DND-41 (cell line): ENCODE measurements at places on chromosomes 4 and X.
A peak's percentile ranks its signal among the peaks of the same experiment; 100 is the strongest.

GRCh38 chrX:97685753-97686152 lies 802.0 kb downstream of the RPA4 start:
- no peak overlapping the region for H3K4me3 ChIP-seq
- no peaks in the 10 kb centered on the region for H3K36me3 ChIP-seq
- H3K4me1 ChIP-seq, result no peaks in the 10 kb centered on the region
- peak; percentile 24 for DNase-seq

DNA sequence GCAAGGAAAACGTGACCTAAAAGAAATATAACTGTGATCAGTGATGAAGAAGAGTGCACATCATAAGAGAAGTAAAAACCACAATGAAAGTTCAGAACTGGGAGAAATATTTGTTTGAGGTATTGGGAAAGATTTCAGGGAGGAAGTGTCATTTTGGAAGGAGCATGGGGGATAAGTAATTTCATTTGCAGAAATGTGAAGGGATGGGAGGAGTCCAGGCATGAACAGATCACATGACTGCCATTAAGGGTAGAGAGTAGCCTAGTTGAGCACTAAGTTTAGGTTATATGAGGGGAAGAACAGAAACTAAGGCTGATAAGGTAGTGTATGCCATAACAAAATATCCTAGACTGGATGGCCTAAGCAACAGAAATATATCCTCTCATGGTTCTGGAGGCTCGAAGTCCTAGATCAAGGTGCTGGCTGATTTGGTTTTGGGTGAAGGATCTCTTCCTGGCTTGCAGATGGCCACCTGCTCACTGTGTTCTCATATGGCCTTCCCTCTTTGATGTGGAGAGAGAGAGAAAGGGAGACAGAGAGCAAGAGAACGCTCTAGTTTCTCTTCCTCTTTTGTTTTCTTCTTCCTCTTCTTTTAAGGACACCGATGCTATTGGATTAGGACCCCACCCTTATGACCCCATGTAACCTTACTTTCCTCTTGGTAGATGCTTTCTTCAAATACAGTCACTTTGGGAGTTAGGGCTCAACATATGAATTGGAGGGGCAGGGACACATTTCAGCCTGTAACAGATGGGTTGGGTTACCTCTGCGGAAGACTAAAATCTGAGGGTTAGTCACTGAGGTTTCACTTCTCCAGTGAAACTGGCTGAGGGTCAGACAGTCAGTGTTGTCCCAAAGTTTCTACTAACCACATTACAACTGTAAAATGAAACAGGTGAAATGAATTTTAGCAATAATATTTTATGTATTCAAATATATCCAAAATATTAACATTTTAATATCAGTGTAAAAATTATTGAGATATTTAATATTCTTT lies 77.9 kb downstream of the EGF start:
- DNase-seq, result peak; percentile 21
- no peak overlapping the region for H3K27ac ChIP-seq
- no peaks in the 10 kb centered on the region for H3K4me1 ChIP-seq
- H3K27me3 ChIP-seq, result peaks cover 3% of the 10 kb centered on the region
- no peaks in the 10 kb centered on the region for H3K36me3 ChIP-seq
- H3K4me3 ChIP-seq, result no peak overlapping the region

- H3K4me1 ChIP-seq, result no peaks in the 10 kb centered on the region
- no peak for DNase-seq
- no peak overlapping the region for H3K27ac ChIP-seq
- peaks cover 18% of the 10 kb centered on the region; the same call in 1 of the 2 replicates for H3K36me3 ChIP-seq
These were observed 150.3 kb downstream of the FGF16 start for GRCh38 chrX:77597511-77597910.

DNA sequence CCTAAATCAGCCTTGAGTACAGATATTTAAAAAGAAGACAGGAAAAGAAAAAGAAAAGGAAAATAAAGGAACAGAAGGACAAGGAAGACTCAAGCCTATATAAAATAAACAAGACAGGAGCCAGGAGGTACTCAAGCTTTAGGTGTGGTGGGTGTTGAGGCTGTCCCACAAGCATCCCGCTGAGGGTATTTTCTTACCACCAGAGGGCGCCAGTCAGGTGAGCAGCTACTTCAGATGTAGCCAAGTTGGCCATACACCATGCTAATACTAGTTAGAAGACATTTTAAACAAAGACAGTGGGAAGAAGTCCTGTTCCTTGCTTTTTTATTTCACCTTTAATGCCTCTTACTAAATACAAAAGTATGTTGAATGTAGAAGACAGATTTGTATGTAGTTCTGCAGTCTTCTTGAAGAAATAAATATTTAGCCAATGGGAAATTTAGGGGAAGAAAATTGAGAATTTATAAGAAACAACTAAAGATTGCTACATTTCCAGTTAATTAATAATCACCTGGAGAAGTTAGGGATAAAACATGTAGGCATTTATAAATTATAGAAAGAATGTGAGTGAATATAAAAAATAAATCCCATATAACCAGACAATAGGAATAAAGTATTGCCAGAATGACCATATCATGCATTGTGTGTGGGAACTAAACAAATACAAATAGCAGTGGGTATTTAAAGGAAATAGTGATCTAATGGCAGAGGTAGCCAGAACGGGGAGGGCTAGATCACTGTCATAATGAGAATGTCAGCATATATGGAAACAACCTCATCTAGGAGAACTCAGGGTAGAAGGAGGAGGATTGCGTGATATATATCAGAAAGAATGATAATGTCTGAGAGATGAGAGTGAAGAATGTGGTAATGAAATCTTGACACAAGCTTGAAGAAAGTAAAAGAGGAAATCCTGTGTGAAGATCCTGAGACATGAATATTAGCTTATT lies 71.0 kb downstream of the MTHFD2L start:
- H3K27ac ChIP-seq, result no peak overlapping the region
- no peaks in the 10 kb centered on the region for H3K4me1 ChIP-seq
- peak; percentile 73 for DNase-seq
- no peaks in the 10 kb centered on the region for H3K27me3 ChIP-seq

GRCh38 chrX:155028129-155028528 lies 1.5 kb downstream of the FUNDC2 start:
- peak overlapping the region; percentile 98; the same call in 1 of the 2 replicates for H3K4me3 ChIP-seq
- no peaks in the 10 kb centered on the region for H3K27me3 ChIP-seq
- no peak for DNase-seq
- H3K4me1 ChIP-seq, result peaks cover 22% of the 10 kb centered on the region
- H3K36me3 ChIP-seq, result no peaks in the 10 kb centered on the region; the same call in 1 of the 2 replicates

DNA sequence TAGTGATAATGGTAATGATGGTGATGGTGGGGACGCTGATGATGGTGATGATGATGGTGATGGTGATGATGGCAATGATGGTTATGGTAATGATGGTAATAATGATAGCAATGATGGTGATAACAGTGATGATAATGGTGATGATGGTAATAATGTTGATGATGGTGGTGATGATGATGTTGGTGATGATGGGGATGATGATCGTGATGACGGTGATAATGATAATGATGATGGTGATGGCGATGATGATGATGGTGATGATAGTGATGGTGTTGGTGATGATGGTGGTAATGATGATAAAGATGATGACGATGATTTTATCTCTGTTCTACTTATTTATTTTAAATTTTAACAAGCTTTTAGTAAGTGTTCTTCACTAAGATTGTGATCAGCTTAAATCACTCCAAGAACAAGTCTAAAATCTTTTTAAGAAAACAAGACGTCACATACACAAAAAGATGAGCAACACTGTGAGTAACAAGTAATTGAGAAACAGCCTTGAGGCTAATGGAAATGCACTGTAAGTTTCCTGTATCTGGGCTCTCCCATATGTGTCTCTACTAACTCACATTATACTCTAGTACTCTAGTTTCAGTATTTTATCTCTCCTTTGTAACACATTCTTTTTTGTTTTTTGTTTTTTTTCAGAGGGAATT lies 480.2 kb upstream of the PRKX start:
- H3K36me3 ChIP-seq, result no peaks in the 10 kb centered on the region
- no peak overlapping the region for H3K27ac ChIP-seq
- no peaks in the 10 kb centered on the region for H3K27me3 ChIP-seq
- H3K4me3 ChIP-seq, result no peak overlapping the region

DNA sequence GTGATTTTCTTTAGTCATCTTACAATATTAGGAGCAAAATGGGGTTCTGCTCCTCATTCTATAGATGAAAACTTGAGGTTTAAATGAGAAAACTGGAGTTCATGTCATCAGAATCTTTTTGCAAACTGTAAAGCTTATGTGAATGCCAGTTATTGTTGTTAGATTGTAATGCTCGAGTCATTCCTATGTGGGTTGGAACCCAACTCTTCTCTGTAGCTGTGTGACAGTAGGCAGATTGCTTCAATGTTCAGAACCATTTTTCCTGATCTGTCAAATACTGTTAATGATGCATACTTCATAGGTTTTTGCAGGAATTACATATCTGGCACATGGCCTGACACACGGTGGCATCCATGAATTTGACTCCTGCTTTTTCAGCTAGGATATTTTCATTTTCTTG lies 178.9 kb downstream of the RAPGEF2 start:
- no peaks in the 10 kb centered on the region for H3K4me1 ChIP-seq
- no peak overlapping the region for H3K27ac ChIP-seq
- no peaks in the 10 kb centered on the region for H3K27me3 ChIP-seq
- no peaks in the 10 kb centered on the region for H3K36me3 ChIP-seq
- DNase-seq, result no peak

GRCh38 chrX:9349572-9350494 lies 115.0 kb upstream of the TBL1X start:
- H3K27me3 ChIP-seq, result no peaks in the 10 kb centered on the region
- H3K27ac ChIP-seq, result no peak overlapping the region
- DNase-seq, result no peak
- peaks cover 28% of the 10 kb centered on the region for H3K4me1 ChIP-seq
- no peak overlapping the region for H3K4me3 ChIP-seq

DNA sequence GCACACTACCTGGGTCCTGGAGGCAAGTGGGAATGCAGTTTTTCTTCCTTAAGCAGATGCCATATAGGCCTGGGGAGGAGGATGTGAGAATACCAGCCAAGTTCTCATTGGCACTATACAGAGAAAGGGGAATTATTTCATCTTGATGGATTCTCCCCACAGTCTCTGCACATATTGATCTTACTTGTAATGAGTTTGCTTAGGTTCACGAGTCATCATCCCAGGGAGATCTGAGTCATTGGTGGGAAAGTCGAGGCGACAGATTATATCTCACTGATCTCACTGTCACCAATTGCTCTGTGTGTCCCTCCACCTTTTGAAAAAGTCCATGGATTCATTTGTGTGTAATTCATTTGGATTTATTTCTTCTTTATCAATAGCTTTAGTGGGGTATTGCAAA lies 156.8 kb downstream of the AR start:
- H3K4me3 ChIP-seq, result no peak overlapping the region
- H3K36me3 ChIP-seq, result no peaks in the 10 kb centered on the region
- H3K4me1 ChIP-seq, result no peaks in the 10 kb centered on the region
- no peaks in the 10 kb centered on the region for H3K27me3 ChIP-seq
- no peak overlapping the region for H3K27ac ChIP-seq
- DNase-seq, result no peak

DNA sequence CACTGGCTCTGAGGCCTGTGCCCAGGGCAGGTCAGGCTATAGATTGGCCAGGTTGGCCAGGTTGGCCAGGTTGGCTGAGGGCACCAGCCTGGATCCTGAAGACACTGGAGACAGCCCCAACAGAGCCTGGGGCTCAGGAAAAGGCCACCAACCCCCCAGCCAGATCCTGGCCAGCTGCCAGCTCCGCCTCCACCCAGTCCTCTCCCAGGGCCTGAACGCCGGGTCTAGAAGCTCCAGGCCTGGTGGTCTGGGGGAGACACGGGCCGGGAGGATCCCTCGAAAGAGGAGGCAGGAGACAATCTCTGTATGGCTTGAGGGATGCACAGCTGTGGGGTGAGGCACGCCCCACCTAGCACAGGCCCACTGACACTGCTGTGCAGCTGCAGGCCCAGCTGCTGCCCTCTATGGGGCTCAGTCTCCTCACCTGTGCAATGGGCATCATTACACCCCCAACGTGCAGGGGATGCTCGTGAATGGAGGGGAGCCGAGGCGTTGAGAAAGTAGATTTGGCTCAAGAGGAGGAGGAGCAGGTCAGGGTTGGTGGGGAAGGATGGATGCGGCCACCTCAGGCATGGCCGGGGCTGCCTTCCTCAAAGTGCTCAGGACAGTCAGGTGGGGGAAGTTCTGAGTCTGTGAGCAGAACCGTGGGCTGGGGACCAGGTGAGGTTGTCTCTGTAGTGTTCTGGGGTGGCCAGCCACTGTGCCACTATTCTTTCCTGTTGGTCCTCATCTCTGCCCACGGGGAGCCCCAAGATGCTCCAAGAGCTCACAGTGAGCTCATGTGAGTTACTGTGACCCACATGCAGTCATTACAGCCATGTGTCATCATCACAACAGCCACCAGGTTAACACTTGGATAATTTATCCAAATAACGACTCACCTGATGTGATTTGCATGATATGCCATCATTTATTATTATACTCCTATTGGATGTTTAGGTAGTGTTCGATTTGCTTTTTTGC lies 10.8 kb upstream of the GAGE10 start:
- no peak overlapping the region for H3K4me3 ChIP-seq
- H3K36me3 ChIP-seq, result no peaks in the 10 kb centered on the region
- no peaks in the 10 kb centered on the region for H3K27me3 ChIP-seq
- H3K4me1 ChIP-seq, result no peaks in the 10 kb centered on the region

DNA sequence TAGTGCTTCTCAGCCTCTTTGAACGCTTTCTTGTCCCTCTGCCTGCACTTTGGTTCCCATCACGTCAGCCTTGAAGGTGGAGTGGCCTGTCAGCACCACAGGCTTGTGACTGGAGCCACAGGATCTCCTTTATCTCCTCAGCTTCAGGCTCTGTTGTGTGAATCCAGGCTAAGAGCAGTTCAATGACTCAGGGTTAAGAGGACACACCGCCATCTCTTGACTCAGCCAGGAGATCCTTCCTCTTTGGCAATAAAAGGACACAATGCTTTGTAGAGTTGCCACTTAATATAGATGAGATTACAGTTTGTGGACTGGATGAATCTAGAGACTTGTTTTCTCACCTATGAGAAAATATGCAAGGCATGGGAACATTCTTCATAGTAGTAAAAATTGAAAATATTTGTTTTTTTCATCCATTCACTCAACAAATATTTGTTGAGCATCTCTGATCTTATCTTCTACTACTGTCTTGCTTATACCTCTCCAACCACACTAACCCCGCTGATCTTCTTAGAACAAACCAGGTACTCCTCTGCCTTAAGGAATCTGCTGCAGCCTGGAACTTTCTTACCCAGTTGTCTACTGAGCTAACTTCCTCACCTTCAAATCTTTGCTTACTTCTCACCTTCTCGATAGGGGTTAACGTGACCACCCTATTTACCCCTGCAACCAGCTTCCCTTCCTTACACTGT lies 62.3 kb downstream of the UCHL1 start:
- H3K4me3 ChIP-seq, result no peak overlapping the region
- no peaks in the 10 kb centered on the region for H3K4me1 ChIP-seq
- no peaks in the 10 kb centered on the region for H3K27me3 ChIP-seq
- no peak overlapping the region for H3K27ac ChIP-seq

GRCh38 chrX:107766470-107767150 lies 9.0 kb downstream of the TSC22D3 start:
- DNase-seq, result no peak
- H3K27me3 ChIP-seq, result no peaks in the 10 kb centered on the region
- H3K4me3 ChIP-seq, result no peak overlapping the region
- H3K36me3 ChIP-seq, result no peaks in the 10 kb centered on the region
- no peak overlapping the region for H3K27ac ChIP-seq
- H3K4me1 ChIP-seq, result no peaks in the 10 kb centered on the region
